Stimulated activated CD8-positive, alpha-beta memory T cell treated with anti-CD3 and anti-CD28 coated beads, Interleukin-4, amount 100 ng/mL, for 1 hour (primary cell): ENCODE measurements at places on chromosomes 12 and 14.

DNA sequence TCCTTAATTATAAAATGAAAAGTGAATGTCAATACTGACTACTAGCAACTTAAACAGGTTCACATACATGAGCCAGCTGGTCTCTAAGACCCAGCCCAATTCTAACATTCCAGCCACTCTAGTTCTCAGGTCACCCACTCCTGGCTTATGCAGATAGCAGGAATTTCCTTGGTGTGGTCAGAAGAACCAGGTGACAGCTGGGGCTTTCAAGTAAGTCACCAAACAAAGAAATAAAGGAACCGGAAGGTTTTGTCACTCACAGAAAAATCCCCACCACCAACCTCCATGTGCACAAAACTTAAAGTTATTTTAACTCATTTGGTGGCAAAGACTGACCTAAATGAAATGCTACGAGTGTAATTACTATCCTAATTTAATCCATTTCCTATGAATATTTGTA, 129.6 kb upstream of the CDKN3 start:
- DNase-seq, result no peak

DNA sequence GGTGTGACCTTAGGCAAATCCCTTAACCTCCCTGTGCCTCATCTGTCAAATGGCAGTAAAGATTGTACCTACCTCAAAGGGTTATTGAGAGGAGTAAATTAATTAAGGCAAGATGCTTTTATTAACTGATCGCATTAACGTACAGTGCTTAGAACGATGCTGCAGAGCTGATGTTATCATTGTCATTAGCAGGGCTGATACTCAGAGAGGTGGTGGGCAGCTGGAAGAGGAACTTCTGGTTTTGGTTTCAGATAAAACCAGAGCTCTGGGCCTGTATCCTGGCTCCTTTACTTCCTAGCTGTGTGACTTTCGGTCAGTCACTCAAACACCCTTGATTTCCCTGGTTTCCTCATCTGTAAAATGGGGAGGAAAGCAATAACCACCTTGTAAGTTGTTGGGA, 55.1 kb downstream of the CALM1 start:
- DNase-seq, result no peak

GRCh38 chr12:23528316-23528715, 421.2 kb downstream of the SOX5 start:
- DNase-seq, result no peak

DNA sequence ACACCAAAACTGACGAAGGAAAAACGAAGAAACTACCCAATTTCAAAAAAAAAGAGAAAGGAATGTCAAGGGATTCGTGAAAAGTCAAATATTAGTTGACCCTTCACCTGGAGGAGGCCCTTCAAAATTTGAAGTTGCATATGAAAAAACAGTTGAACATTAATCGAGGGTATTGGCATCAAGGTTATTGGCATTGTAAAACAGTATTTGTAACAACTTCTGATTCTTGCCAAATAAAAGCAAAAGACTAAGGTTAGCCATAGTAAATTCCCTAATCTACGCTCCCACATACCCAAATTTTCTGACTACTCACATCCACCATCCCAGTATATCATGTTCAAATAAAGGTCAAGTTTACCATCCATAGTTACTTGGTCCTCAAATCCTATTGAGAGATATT, 118.6 kb downstream of the TMTC1 start:
- DNase-seq, result no peak

- no peak for DNase-seq
Observed at GRCh38 chr14:24411443-24412389, 12.9 kb downstream of the NYNRIN start.

GRCh38 chr14:95222151-95222631, 64.9 kb upstream of the DICER1 start:
- no peak for DNase-seq

GRCh38 chr14:65206448-65207096, 104.3 kb upstream of the MAX start:
- no peak for DNase-seq

- no peak for DNase-seq
Observed at GRCh38 chr14:104445832-104446381, 133.7 kb upstream of the C14orf180 start.

DNA sequence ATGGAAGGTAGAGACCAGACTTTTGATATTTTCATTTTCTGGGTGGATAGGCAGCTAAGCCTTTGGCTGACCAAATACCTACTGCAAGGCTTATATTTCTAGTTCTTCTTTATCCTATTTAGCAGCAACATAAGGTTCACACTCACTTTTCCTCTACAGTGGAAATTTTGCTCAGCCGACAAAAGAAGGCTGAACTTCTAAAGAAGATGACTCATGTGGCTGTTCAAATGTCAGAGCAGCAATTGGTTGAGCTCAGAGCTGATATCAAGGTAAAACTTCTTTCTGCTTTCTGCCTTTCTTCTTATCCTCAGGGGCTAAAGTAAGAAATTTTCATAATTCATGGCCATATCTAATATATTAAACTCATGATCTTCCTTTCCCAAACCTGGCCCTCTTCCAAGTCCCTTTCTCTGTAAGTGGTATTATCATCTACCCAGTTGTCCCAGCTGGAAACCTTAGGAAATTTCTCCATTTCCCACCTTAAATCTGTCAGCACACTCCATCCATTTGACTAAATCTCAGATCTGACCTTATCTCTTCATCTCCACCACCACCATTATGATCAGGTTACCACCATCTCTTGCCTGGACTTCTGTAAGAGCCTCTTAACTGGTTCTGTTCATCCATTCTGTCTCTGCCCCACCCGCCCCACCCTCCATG, 19.8 kb upstream of the KCNH3 start:
- no peak for DNase-seq

GRCh38 chr12:31813305-31813704, 84.5 kb upstream of the AMN1 start:
- no peak for DNase-seq

- no peak for DNase-seq
Observed at GRCh38 chr14:101462726-101463565, 98.3 kb upstream of the DIO3 start.

DNA sequence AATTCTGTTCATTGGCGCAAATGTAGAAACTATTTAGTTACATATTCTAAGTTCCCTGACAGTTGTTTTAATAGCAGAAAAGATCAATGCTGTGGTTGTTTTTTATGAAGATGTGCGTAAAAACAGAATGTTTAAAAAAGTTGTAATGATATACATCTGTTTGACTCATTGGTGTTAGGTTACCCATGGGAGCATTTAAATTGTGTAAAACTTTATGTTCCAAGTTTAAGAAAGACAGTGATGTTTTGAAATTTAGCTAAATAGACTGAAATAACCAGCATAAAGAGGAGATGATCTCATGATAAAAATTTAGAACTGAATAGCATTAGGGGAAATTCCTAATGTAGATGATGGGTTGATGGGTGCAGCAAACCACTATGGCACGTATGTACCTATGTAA, 3.6 kb downstream of the PELI2 start:
- DNase-seq, result no peak

DNA sequence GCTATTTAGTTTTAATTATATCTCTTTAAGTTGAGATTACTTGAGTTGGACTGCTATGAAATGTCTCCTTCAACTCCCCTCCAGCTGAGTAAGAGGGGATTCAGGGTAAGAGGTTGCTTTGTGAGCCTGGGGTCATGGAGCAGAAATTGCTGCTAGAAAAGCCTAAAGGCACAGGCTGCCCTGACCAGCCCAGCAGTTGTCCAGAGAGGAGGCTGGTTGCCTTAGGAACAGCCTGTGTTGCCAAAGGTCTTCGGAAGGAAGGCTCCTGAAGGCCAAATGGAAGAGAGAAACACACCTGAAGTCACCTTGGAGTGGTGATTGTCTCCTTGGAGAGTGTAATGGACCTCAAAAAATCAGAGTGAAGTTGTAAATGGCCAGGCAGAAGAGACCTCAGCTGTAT, 235.5 kb upstream of the PDE3A start:
- DNase-seq, result no peak

DNA sequence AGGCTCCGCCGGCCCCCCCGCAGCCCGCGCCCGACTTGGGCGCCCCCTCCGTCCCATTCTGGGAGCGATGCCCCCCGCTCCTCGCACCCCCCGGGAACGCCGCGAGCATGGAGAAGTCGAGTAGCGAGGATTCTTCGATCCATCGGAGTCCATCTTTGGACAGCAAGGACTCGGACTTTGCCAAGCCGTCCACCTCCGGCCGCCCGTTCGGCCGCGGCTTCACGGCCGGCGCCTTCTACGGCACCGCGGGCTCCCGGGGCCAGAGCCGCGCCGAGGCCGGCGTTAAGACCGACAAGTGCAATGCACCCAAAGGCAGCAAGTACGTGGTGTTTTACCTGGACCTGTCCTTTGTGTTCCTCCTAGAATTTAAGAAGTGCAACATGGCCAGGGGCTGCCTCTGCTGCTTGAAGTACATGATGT, 123.6 kb downstream of the TSPAN9 start:
- DNase-seq, result no peak

DNA sequence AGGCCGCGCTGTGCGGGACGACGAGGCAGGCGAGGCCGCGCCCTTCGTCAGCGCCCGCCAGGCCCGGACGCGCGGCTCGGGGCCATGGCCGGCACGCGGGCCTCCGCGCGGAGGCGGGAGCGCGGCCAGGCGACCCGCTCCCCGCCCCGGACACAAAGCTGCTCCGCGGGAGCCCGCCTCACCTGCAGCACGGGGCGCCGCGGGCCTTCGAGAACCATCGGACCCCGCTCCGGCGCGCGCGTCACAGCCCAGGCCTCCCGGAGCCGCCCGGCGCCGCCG, 342 bp downstream of the DICER1 start:
- DNase-seq, result no peak

DNA sequence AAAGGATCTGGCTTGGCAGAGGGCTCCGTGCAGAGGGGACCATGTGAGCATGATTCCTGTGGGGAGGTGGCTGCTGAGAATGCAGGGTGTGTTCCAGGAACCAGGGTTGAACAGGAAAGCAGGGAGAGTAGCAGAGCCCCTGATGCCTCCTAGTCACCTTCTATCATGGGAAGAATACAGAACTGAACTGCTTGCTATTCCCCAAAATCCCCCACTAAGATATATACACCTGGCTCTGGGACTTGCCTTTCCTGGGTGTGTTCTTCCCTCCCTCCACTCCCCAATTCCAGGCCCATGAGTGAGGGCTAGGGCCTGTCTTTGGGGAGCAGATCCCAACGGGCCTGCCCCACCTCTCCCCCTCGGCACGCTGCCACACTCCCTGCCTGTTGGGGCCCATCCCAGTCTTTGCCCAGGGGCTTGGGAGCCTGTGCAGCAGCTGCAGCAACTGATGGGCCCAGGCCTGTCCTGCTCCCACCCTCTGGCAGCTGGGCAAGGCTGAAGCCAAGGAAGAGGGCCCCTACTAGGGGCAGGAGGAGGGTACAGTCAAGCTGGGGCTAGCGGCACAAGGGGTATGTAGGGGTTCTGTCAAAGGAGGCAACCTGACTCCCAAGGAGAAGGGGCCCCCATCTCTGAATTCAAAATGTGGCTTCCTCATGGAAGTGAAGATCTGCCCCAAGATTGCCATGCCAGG, 3.2 kb downstream of the AJUBA start:
- DNase-seq, result no peak

DNA sequence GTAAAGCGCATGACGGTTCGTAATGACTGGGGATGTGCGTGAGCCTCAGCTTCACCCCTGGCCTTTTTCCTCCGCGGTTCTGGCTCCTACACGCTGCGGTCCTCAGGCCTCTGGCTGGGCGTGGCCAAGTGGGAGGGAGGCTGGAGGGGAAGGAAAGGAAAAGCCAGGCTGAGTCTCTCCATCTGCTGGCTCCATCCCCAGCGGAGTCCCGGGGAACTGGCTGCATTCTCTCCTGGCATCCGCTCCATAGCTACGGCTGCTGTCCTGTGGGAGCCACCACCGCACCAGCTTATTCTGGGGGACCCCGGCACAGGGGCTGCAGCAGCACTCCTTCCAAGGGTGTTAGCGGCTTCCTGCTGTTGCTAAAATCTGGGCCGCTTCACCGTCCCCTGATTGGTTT, 68.2 kb upstream of the SLC24A4 start:
- no peak for DNase-seq

DNA sequence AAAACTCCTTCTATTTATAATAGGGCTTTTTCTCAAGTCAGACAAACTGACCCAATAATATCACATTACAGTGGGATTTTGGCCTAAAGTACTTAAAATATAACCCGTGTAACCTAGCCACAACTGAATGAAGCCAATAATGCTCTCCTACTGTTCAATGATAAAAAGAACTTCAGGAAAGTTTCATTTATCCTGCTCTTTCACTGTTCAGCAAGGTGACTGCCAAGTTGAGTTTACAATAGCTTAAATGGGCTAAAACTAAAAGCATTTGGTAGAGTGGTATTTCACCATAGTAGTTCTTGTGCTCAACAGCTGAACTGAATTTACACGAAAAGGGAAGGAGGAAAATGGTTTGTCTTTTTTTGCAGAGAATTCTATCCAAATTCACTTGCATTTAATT, 49.8 kb downstream of the CNTN1 start:
- no peak for DNase-seq

DNA sequence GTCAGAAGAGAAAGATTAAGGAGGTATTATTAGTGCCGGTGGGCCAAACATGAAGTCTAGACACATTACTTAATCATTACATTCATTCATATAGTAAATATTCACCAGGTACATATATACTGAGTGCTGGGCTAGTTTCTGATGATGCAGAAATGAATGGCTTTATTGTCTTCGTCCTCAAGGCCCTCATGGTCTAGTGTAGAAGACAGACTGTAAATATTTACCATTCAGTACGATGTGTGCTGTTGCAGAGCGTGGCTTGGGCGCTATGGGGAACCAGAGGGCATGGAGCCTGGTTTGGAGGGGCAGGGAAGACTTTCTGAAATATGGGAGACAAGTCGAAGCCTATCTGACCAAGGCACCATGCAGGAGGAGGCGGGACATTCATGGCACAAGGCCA, 37.0 kb upstream of the TCL1B start:
- DNase-seq, result no peak

- DNase-seq, result no peak
Observed at GRCh38 chr12:14367040-14367661, 1.7 kb downstream of the ATF7IP start.

DNA sequence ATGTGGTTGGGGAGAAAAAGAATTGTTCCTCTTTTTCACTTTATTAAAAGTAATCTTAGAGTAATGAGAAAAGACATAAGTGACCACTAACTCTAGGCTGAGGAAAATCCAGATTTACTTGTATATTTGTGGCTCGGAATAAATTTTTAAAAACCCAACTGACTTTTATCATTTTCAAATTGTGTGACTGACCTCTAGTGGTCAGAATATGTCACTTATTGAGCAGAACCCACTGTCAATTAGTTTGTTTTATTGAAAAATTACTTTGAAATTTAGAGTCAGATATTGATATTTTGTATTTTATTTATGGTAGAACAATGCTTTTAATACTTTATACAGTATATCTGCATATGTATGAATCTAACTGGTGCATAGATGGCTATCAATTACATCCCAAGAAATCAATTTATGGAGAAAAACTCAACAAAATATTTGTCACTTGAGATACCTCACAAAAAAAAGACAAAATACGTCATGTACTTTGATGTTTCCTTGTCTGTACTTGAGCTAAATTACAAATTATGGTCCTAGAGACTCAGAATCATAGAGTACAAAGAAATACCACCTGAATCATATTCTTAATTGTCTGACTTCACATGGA, 229.4 kb downstream of the CNTN1 start:
- DNase-seq, result no peak
